NCI-H1930 (cell line): ENCODE measurements at places on chromosomes 2 and 18.

DNA sequence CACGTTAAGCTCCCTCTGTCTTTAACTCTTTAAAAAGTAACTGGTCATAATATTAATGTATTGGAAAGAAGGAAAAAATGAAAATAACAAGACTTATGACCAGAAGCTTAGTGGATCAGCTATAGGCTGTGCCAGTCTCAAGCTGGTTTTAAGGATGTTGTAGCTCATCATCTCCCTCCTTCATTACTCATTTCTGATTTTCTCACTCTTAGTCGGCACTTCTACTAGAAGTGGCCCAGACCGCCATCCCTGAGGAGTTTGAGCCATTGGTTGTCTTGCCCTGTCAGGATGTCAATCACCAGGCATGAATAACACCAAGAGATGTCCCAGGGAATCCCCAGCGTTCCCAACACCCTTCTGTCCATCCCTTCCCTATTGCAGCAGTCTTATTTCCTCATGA is 151.5 kb downstream of the ASXL3 start:
- no peak for DNase-seq

GRCh38 chr18:62138461-62139235 is 48.2 kb downstream of the PIGN start:
- no peak for DNase-seq

DNA sequence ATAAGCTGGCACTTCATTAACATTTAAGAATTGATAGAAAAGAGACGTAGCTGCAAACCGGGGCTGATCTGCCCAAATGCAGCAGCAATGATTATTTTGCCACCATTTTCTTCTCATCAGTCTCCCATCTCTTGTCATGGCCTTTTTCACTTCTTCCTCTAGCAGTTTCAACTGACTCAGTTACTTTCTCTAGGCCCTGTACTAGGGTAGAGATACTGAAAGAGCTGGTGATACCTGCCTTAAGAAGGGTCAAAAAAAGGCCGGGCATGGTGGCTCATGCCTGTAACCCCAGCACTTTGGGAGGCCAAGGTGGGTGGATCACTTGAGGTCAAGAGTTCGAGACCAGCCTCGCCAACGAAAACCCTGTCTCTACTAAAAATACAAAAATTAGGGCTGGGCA is 127.4 kb downstream of the LTBP1 start:
- no peak for DNase-seq

- DNase-seq, result no peak
These were observed 85.1 kb upstream of the ACAA2 start for GRCh38 chr18:49898421-49898820.

- no peak for DNase-seq
These were observed 95.1 kb downstream of the SPTBN1 start for GRCh38 chr2:54551123-54551756.

DNA sequence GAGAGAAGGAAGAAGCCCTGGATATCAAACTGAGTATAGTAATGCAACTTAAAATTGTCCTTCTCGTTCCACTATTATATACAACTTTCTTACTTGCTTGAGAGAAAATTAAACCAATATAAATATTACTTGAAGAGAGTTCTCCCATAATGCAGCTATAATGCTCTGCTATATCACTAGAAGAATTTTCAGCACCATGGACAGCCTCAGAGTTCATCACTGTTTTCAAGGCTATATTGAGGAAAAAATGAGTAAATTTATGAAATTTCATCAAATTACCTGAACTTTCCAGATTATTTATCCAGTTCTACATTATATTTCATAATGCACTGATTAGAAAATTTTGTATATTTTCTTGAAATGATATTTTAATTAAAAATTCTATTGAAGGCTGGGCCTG is 1053.5 kb upstream of the FAM98A start:
- DNase-seq, result no peak

GRCh38 chr2:157486596-157487270 is 42.8 kb upstream of the CYTIP start:
- no peak for DNase-seq

GRCh38 chr2:217790195-217790594 is 212.6 kb downstream of the TNS1 start:
- no peak for DNase-seq

GRCh38 chr18:44841221-44841620 is 160.5 kb downstream of the SETBP1 start:
- no peak for DNase-seq

DNA sequence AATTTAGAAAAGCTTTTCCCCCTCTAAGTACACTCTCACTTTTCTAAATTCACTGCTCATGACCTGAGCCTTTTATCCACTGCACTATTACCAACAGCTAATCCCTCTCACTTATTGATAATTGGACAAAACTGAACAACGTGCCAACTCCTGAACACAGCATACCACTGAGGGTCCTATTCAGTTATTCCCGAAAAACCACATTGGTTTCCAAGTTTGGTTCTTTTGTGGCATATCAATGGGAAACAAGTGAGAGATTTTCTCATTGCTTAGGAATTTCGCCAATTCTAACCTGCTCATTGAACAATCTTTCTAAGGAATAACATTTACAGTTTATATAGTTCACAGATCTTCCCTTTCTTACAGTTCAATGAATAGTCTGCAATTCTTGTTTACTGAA is 977.4 kb downstream of the TMEM182 start:
- no peak for DNase-seq

GRCh38 chr2:45282646-45283045 is 273.4 kb upstream of the SIX2 start:
- DNase-seq, result no peak

DNA sequence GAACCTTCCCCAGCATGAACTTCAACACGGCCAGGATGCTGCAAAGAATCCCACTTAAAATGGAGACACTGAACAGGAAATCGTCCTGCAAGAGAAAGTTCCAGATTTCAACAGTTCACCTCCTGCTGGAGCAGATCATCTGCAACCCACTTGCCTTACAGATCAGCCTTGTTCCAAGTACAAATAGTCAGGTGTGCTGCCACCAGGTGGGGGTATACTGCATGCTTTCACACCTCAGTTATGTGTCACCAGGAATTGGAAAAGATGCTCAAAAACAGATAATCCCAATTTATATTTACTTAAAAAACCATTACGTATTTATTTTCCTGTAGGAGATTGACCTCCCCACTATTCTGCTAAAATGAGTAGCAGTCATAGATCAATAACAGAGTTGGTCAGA is 212.3 kb downstream of the MGAT5 start:
- DNase-seq, result peak; percentile 13

GRCh38 chr2:218997731-218998130 is 4.5 kb upstream of the CRYBA2 start:
- no peak for DNase-seq

GRCh38 chr2:181190711-181191110 is 210.3 kb downstream of the UBE2E3 start:
- no peak for DNase-seq

GRCh38 chr18:72410399-72410798 is 133.7 kb downstream of the CBLN2 start:
- no peak for DNase-seq

- DNase-seq, result no peak
These were observed 5.4 kb downstream of the TGFBRAP1 start for GRCh38 chr2:105324101-105324500.

DNA sequence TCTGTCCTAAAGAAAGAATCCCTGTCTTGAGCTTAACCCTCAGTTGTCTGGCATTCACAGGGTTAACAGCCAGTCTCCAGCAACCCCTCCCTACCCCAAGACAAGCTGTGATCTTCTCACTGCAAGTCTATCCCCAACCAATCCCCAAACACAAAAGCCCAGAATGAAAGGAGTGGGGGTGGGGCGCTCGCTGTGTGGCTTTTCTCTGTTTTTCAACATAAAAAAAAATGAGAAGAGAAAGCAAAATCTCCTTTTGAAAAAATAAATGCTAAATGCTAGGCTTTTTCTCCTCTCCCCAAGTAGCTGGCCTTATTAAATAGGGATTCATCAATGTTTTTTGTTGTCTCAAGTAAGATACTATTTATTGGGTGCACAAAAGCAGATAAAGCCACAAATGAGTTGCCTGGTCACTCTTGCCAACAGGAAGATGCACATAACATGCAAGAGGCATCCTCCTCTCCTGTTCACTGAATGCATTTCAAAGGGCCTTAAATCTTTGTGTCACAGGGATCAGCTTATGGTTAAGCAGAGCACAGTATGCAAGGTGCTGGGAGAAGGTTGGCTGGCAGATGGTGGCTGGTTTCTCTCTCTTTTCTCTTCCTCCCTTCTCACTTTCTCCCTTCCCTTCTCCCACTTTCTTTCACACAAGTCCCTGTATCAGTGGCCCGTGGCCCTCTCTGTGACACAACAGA is 225.6 kb downstream of the CMPK2 start:
- DNase-seq, result no peak

GRCh38 chr2:165601928-165602521 is 132.5 kb downstream of the CSRNP3 start:
- DNase-seq, result no peak

DNA sequence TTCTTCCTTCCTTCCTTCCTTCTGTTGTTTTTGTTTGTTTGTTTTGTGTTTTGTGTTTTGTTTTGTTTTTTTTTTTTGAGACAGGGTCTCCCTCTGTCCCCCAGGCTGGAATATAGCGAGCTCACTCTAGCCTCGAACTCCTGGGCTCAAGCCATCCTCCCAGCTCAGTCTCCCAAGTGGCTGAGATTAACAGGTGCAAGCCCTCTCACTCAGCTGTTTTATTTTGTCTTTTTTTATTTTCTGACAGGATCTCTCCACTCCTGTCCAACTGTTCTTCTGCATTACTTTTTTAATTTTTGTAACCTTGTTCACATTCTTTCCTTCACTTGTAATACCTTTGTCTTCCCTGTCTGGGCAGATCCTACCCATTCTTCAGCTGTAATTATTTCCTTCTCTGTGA is 23.6 kb downstream of the MAP3K20 start:
- DNase-seq, result no peak

DNA sequence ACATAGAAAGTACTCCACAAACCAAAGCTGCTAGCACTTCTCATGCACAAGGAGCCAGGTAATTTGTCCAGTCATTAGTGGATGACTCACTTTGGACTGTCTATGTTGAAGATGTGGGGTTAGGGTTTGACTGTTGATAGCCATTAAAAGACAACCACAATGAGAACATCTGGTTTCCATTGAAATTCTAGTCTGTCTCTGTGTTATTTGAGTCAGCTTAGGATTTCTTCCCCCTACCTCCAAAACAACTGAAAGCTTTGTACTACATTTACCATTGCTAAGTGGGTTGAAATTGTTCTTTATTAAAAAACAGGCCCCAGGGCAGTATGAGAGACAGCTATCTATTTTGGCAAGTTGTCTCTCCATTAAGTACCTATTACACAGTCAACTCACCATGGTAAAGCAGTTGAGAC is 50.2 kb upstream of the ANKRD44 start:
- no peak for DNase-seq

GRCh38 chr18:12305930-12306629 is 2.0 kb upstream of the TUBB6 start:
- DNase-seq, result no peak

DNA sequence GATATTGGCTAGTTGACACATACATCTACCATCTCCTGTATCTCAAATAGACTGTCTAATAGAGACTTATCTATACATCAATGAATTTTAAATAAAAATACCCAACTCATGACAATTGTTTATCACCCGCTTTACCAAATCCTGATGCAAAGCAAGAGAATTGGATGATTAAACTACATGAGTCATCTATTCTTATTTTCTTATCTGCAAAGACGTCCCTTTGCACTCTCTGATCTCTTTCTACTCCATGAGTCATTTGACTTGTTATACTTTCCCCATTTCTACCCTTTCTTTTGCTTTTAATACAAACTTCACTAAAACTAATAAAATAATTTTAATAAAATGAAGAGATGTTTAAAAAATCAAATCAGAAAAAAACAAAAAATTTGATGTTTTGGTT is 261.7 kb upstream of the MAP2 start:
- no peak for DNase-seq

DNA sequence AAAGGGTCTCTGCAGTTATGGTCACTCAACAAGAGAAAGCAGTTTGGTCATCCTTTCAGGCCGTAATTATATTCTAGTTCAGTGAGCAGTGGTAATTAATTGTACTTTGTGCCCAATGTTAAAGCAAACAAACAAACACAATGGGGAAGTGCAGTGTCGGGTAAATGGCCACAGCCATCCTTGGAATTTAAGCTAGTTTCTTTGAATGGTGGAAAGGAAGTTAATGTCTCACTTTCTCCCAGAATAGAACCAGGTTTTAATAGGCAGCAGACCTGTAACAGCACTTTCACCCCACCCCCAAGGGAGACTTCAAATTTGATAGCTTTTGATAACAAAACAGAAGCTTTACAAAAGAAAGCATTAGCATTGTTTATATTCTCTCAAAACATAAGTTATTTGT is 20.0 kb upstream of the ITGAV start:
- no peak for DNase-seq

DNA sequence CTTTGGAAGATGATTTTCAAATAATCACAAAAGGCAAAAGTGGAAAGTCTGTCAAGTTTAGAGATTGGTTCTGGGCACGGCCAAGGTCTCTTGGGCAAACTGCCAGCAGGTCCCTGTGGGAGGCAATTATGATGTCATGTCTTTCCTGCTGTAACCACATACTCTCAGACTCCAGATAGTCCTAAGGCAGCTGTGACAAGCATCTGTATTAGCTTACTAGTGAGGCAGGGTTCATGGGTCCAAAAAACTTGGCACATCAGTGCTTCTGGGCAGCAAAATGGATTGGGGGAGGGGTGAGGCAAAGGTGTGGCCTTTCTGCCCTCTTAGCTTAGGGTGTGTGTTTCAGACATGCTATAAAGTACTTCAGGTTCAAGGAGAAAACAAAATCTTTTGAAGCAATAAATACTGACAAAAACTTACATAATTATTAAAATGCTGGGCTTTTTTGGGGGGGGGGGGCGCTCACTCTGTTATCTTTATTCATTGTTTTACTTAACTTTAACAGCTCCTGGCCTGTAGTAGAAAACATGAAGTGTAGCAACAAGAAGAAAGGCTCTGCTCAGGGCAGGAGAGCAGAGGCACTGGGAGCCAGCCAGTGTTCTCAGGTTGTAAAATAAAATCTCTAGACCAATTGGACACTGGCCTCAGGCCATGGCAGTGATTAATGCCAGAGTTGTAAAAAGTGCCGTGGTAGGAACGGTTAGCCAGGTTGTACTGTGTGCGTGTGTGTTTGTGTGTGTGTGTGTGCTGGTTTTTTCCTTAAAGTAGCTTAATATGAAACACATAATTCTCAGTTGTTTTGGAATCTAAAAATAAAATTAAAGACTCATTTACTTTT is 14.3 kb upstream of the TANC1 start:
- no peak for DNase-seq

DNA sequence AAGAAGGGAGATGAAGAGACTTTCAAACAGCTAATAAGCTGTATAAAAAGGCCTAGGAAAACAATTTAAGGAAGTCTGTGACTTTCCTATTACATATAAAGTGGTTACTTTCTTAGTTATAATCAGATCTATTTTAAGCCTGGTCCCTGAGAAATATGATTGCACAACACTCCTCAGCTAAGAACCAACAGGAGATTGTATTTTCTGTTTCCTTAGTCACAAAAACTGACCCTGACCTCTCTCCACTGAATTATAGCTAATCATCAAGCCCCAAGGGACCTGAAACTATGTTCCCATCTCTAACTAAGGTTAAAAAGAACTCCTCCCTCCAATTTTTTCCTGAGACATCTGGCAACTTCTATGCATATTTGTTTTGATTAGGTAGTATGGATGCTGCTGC is 106.9 kb downstream of the ROCK1 start:
- DNase-seq, result no peak

GRCh38 chr18:77101410-77102258 is 30.9 kb downstream of the MBP start:
- no peak for DNase-seq

- DNase-seq, result peak; percentile 82
These were observed 29.4 kb downstream of the KATNAL2 start for GRCh38 chr18:46946656-46947282.

- no peak for DNase-seq
These were observed 678 bp upstream of the UBE2E3 start for GRCh38 chr2:180979749-180980105.

GRCh38 chr2:108588070-108588668 is 53.9 kb downstream of the LIMS1 start:
- no peak for DNase-seq
